HFFc6 (cell line): ENCODE measurements at places on chromosomes 1 and 21. TPM values are rescaled to one million over a fixed set of nuclear protein-coding genes. Genes with fewer than 3 reads are reported as not detected.

DNA sequence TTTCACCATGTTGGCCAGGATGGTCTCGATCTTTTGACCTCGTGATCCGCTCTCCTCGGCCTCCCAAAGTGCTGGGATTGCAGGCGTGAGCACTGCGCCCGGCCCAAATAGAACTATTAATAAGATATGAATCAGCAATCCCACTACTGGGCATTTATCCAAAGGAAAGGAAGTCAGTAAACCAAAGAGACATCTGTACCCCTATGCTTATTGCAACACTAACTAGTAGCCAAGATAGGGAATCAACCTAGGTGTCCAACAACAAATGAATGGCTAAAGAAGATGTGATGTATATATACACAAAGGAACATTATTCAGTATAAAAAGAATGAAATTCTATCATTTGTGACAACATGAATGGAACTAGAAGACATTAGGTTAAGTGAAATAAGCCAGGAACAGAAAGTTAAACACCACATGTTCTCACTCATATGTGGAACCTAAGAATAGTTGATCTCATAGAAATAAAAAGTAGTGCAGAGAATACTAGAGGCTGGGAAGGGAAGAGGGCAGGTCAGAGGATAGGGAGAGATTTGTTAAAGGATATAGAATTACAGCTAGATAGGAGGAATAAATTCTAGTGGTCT lies 48.8 kb downstream of the XPR1 start:
- peak; percentile 33 for DNase-seq

DNA sequence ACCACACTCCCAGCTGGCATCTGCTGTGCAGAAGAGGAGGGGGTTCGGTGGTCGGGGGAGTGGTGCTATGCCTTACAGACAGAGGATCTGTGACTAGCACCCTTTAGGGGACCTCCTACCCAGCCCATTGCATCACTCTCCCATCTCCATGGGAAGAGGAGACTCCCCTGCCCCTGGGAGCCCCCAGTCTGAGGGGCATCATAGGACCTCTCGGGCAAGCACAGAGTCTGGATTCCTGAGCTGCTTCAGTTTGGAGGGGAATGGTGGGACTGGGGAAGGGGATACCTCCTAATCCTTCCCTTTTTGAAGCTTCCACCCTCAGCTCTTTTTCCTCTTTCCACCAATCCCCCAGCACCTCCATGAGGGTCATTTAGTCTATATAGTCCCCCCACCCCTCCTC lies 1.4 kb downstream of the INSRR start:
- no peak for DNase-seq

GRCh38 chr1:234125283-234125682 lies 220.8 kb downstream of the SLC35F3 start:
- DNase-seq, result no peak

GRCh38 chr1:38789498-38790169 lies 69.9 kb downstream of the RRAGC start:
- DNase-seq, result no peak

GRCh38 chr1:93338387-93339146 lies 7.1 kb upstream of the DR1 start:
- peak; percentile 93 for DNase-seq

GRCh38 chr1:42964044-42964812 lies 5.6 kb upstream of the SLC2A1 start:
- DNase-seq, result no peak

DNA sequence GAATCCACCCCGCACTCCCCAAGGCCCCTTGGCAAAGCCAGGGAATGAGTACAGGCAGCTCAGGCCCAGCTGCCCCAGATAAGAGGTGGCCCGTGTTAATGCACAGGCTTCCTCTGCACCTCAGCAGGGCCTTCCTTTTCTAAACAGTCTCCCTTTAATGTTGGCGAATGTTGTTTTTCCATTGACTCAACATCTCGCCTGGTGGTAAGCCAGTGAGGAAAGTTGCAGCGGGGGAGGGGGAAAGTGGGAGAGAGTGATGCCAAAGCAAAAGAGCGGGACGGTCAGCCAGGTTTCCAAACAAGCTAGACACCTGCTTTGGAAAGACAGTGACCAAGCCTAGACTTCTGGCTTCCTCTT lies 10.3 kb upstream of the PROX1 start:
- no peak for DNase-seq

GRCh38 chr1:8032366-8032910 lies 6.3 kb upstream of the ERRFI1 start:
- no peak for DNase-seq

ST6GALNAC5 gene
- total RNA-seq, result 1.6 TPM in 1 of 3 replicates, not detected in the others

FCGR2B gene
- total RNA-seq, result not detected in 2 replicates

TEDDM1 gene
- total RNA-seq, result not detected in 3 replicates

DNA sequence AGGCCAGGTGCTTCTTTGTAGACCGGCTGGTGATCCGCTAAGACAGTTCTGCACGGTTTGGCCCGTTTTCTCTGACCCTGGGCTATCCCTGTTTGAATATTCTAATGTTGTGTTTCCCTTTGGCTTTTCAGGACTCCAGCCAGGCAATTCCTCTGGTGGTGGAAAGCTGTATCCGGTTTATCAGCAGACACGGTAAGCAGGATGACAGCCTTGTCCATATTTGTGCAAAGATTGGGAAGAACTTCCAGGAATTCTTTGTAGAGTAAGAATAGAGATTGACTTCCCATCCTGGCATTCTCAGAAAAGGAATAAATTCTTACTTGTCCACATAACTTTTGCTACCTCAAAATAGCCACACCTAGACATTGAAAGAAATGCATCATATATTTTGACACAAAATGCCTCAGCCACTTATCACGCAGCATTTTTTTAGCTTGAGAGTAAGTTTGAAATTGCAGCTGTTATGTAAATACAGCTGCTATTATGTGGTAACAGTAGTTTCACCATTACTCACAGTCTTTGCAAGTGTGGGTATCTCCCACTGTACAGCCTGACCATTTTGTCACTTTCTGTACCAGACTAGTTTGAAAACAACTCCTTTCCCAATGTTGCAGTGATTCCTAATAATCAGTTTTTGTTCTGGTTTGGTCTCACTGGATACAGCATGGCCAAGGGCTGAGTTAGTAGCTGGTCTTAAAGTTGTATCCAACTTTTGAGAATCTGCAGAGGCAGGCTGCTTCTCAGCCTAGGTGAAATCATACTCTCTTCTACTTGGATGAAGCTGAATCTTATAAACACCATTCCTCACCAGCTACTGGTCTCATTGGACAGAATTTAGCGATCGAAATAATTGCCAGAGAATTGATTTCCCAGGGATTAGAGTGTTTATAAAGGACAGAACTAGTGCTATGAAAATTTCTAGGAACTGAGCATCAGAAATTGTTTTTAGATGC lies 40.0 kb upstream of the IKBKE start:
- DNase-seq, result peak; percentile 72

MAP10 gene
- total RNA-seq, result 0.07 to 0.66 TPM (median 0.07 TPM) in 3 replicates

GRCh38 chr1:156692925-156693847 lies 12.2 kb downstream of the CRABP2 start:
- no peak for DNase-seq

GRCh38 chr1:193807208-193807607 lies 620.8 kb upstream of the B3GALT2 start:
- DNase-seq, result no peak
